NCI-H187 treated with DMSO at 0.1 percent for 48 hours (cell line): ENCODE measurements at places on chromosomes 1 and 21.

GRCh38 chr1:62726011-62726442 lies 37.8 kb upstream of the DOCK7 start:
- DNase-seq: no peak

DNA sequence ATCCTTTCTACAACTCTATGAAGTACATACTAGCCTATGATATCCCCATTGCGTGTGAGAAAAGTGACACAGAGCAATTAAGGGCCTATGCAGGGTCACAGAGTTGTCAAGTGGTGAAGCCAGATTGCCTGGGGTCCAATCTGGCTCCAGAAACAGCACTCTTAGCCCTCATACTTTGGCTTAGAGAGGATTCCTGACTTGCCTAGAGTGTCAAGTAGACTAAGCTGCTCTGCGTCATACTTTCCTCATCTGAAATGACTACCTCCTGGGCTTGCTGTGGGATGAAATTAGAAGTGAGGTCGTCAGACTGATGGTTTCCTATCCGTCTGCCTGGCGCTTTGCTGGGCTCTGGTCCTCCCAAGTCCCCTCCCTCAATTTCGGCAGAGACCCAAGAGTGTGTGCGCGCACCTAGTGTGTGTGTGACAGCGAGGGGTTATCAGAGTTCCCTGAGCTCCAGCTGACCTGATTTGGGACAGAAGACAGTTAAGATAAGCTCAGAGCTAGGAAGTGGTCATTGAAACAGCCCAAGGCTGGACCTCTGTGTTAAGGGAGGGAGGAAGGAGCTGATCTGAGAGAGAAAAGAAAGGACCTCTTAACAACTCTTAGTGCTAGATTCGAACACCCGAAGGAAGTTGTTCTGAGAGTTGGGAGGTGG lies 5.4 kb upstream of the NUAK2 start:
- no peak for DNase-seq

- no peak for DNase-seq
These were observed 876 bp downstream of the EFCAB7 start for GRCh38 chr1:63524201-63524600.

GRCh38 chr1:36436821-36437220 lies 13.4 kb downstream of the OSCP1 start:
- DNase-seq: no peak
